ENCODE measurements at places on chromosomes 5 and 9.

GRCh38 chr9:18427691-18428090 lies 46.3 kb upstream of the ADAMTSL1 start:
- DNase-seq, result peak; percentile 48

- DNase-seq, result no peak
Observed at GRCh38 chr9:72533322-72533721, 11.9 kb downstream of the TMC1 start.

DNA sequence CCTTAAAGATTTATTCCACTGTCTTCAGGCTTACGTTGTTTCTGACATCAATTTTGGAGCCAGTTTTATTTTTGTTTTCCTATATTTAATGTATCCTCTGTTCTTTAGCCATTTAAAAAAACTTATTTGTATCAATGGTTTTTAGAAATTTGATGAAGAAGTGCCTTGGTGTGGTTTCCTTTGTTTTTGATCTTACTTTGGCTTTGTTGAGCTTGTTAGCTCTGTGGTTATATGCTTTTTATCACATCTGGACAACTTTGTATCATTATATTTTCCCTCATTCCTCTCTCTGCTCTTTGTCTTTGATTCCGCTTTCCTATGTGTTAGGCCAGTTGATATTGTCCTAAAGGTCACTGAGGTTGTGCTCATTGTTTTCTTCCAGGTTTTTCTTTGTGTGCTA lies 58.5 kb downstream of the SPIN1 start:
- DNase-seq, result no peak

DNA sequence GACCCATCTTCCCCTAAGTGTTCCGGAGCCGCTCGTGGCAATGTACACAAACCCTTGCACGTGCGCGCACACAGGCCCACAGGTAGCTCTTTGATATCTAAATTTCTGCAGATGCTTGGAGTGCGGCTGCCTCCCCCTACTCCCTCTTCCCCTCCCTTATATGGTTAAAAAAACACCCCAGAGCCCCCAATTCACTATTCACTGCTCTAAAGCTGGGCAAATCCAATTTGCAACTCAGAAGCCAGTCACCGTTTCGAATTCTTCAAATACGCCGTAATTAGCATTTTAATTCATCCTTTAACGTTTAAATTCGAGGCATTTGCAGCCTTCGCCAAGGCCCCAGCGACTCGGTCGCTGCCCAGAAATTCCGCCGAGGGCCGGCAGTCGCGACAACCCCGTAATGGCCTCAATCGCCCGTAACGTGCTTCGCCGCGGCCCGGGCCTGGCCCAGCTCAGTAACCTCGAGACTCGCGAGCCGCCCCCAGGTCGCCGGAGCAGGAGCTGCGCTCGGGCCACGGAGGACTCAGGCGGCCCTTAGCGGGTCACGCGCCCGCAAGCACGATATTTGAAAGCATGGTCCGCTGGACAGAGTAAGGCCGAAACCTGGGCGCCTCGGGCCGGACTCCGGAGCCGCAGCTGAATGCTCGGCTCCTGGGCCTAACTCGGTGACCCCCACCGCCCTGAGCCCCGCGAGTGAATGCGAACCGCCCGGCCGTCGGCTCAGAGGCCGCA lies 1.3 kb downstream of the IRX2 start:
- DNase-seq, result peak; percentile 57

GRCh38 chr9:2125906-2126305 lies 110.8 kb downstream of the SMARCA2 start:
- peak; percentile 12 for DNase-seq

DNA sequence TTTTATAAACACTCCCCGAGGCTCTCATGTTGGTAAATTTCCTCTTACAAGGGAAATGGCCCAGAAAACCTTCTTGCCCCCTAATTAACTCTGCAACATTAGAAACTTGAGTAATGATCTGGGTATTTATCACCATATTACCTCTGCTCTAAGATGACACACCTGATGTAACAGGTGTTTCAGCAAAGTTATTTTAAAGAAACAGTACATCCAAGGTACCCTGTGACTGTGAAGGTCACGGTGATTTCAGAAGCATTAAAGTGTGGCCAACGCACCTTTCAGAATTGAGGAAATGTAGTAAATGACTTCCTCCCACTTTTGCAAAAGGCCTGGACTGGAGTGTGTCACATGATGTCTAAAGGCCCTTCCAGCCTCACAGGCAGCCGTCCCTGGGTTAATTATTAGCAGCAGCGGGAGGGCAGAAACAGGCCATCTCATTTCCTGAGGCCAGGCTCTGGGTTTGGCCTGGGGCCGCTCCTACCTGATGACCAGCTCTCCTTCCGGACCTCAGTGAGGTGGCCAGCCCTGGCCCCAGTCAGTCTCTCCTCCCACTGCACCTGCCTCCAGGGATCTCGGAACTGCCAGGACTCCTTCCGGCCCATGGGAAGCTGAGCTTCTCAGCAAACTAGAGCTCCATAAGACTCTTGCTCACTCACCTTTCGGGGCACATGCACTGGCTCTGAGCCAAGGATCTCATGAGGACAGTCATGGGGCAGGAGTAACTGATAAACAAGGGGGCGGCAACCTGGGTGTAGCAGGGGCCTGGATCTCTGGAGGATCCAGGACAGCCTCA lies 20.7 kb downstream of the PTPN3 start:
- no peak for DNase-seq

- DNase-seq, result no peak
Observed at GRCh38 chr9:36078051-36078450, 41.3 kb downstream of the RECK start.

GRCh38 chr9:35685506-35685905 lies 4.2 kb downstream of the TPM2 start:
- DNase-seq, result no peak

DNA sequence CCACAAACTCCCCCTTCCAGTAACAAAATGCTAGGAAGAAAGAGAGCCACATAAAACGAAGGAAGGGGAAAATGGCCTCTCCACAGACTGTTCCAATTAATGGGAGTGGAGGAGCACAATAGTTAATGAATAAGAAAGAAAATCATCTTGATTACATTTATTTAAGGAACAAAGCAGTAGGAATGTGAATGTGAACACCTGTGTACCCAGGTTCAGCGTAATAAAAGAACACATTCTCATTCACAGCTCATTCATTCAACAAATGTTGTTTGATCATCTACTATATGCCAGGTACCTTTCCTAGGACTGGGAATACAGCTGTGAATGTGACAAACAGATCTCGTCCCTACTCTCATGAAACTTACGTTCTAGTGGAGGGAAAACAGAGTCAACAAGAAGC lies 35.7 kb downstream of the SIL1 start:
- DNase-seq, result no peak

DNA sequence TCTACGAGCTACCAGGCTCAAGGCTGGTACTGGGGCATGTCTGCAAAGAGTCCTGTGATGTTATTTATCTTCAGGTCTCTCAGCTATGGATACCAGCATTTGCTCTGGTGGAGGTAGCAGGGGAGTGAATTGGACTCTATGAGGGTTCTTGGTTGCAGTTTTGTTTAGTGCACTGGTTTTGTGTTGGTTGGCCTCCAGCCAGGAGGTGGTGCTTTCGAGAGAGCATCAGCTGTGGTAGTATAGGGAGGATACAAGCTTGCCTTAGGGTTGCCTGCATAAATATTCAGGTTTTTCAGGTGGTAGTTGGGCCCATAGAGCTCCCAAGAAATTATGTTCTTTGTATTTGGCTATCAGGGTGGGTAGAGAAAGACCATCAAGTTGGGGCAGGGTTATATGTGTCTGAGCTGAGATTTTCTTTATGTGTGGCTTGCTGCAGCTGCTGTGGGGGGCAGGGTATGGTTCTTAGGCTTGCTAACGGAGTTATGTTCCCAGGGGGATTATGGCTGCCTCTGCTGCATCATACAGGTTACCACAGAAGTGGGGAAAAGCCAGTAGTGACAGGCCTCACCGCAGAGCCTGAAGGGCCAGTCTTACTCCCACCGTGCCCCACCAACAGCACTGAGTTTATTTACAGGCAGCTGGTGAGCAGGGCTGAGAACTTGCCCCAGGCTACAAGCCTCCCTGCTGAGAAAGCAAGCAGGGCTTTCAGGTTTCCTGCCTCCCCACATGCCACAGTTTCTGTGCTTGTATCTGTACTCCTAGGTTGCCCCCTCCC lies 9.7 kb upstream of the RIOK2 start:
- peak; percentile 35 for DNase-seq

DNA sequence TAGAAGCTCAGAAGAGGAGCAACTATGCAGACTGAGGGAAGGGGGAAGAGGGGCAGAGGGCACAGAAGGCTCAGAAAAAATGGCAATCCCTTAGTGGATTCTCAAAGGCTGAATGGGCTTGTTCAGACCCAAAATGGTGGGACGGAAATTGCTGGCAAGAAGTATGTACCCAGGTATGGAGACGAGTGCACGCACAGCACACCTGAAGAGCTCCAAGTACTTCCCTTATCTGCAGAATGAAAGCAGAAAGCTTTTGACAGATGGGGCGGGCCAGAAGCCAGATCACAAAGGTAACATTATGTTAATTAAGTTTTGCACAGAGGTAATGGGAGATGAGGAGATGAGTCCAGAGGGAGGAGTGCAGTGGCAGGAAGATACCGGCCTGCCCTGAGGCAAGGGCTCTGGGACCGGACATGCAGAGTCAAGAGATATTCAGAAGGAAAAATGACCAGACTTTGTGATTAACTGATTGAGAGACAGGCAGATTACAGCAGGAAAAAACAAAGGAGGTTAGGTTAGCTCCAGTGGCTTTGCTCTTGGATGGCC lies 138.1 kb upstream of the PIK3R1 start:
- DNase-seq, result no peak

- peak; percentile 50 for DNase-seq
Observed at GRCh38 chr5:109844148-109844547, 154.4 kb downstream of the MAN2A1 start.

- DNase-seq, result no peak
Observed at GRCh38 chr5:124901081-124901480, 154.6 kb upstream of the ZNF608 start.

DNA sequence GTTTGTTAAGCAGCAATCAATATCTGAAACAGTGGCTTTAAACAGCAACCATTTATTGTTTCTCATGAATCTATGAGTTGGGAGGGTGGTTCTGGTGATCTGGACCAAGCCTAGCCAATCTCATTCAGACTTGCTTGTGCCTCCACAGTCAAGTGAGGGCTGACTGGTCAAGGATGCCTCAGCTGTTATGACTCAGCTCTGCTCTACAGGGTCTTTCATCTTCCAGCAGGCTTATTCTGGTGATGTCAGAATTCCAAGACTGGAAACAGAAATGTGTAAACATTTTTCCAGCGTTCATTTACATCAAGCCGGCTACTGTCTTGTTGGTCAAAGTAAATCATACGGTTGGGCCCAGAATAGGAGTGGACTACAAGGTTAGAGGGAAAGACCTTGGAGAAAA lies 2.5 kb upstream of the PIP5K1B start:
- peak; percentile 15 for DNase-seq

GRCh38 chr5:88660264-88660946 lies 222.6 kb downstream of the MEF2C start:
- peak; percentile 67 for DNase-seq

- no peak for DNase-seq
Observed at GRCh38 chr9:130610862-130611707, 31.7 kb downstream of the FUBP3 start.

- no peak for DNase-seq
Observed at GRCh38 chr5:4197151-4197550, 601.5 kb downstream of the IRX1 start.

Data from ELR (cell line).